Fibroblast of skin of scalp (primary cell): ENCODE measurements at places on chromosomes 2 and 18.

GRCh38 chr2:120846406-120847095, 110.9 kb downstream of the GLI2 start:
- no peak for DNase-seq

- DNase-seq: peak; percentile 91
These were observed 29.3 kb upstream of the HS6ST1 start for GRCh38 chr2:128347701-128348539.

DNA sequence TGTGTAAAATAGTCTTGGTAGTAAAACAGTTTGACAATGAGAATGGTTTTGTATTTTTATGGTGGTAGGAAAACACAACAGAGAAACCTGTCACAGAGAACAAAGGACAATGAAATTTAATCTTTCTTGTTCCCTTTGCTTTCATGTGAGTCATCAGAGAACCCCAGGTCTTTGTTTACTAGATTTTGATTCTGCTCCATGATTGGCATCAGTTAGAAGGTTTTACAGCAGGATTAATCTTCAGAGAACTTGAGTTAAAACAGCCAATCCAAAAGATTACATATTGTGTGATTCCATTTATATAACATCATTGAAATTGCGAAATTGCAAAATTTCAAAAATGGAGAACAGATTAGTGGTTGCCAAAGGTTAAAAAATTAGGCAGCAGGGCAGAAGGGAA, 2.5 kb downstream of the APLF start:
- DNase-seq: no peak

- DNase-seq: no peak
These were observed 93.7 kb upstream of the ZNF516 start for GRCh38 chr18:76588601-76589226.

GRCh38 chr2:233087713-233088112, 27.6 kb downstream of the INPP5D start:
- no peak for DNase-seq

DNA sequence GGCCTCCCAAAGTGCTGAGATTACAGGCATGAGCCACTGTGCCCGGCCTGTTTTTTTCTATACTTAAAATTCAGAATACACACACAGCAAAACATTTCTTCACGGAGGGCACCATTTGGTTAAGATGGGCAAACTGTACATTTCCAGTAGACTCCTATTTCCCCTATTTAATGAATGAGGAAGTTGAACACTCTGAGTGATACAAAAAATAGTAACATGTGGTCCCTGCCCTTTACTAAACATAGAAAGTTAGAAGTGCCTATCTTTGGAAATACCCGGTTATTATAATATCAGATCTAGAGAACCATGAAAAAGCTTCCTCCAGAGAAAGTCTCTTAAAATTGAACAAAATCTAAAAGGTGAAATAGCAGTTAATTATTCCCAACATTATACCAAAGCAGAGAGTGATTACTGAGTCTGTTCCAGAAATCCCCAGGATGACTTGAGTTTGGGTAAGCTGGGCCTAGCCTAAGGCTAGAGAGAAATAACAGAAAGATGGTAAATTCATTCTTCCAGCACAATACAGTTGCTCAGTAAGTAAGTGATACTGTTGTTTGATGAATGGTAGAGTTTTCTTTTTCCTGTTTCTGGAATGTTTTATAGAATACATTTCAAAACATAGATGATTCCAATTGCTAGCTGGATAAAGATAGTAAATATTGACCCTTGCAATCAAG, 23.3 kb upstream of the RMC1 start:
- DNase-seq: no peak

- peak; percentile 72 for DNase-seq
These were observed 404.4 kb upstream of the SYT4 start for GRCh38 chr18:43681661-43682060.

DNA sequence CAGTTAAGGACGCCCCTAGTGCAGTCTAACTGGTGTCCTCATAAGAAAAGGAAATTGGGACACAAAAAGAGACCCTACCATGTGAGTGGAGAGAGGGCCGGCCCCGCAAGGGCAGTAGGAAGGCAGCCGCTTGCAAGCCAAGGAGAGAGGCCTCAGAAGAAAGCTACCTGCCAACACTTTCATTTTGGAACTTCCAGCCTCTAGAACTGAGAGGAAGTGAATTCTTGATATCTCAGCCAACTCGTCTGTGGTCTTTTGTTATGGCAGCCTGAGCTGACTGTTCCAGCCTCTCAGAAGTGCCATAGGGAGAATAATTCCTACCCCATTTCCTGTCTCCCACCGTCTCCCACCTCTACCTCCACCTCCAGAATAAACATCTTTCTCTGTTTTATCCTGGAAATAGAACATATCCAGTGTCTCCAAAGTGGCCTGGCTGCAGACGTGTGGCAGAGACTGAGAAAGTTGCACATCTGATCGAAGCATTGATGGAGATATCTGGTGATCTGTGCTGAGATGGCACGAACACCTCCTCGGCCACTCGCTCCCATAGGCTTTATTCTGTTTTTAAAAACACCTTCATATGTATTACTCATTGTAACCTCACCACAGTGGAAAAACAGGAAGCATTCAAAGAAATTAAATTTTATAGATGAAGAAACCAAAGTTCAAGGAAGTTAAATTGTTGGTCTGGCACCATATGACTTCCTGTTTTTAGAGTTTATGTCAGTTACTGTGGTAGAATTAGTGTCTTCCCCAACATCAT, 39.5 kb upstream of the MARCO start:
- DNase-seq: no peak

- DNase-seq: no peak
These were observed 32.3 kb downstream of the SLC9A4 start for GRCh38 chr2:102505290-102505689.

DNA sequence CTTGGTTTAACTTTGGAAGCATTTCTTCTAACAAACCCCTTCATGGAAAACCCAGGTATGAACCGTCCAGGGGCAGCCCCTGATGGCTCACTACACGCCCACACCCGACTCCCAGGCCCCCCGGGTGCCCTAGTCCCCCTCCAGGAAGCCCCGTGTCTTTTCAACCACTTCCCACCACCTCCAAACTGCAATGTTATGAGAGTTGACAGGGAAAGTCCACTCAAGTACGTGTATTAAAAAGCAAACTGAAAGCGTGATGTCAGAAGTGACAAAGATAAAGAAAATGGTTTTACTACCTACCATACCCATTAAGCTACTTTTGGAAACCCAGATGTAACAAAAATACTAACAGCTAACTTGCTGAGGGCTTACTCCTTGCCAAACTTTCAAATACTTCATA, 51.5 kb downstream of the L3MBTL4 start:
- DNase-seq: no peak

GRCh38 chr2:44148999-44149398, 19.7 kb upstream of the PPM1B start:
- DNase-seq: no peak

DNA sequence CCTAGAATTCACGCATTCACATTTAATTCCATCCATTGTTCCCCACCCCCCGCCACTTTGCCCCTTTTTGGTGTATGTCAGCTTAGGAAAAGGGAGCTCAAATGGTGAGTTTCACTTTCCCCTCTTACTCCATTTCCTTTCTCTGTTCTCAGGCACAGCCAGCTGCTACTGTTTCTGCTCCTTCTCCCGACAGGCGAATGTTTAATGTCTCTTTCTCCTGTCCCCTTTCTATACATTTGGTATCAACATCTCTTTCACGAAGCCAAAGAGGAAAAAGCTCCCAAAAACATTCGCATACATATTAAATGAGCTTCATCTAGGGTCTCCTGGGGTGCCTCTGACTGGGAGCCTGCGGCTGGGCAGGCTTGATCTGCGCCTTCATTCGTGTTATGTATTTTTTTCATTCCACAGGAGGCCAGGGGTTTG, 124.2 kb upstream of the SATB2 start:
- peak; percentile 31 for DNase-seq

DNA sequence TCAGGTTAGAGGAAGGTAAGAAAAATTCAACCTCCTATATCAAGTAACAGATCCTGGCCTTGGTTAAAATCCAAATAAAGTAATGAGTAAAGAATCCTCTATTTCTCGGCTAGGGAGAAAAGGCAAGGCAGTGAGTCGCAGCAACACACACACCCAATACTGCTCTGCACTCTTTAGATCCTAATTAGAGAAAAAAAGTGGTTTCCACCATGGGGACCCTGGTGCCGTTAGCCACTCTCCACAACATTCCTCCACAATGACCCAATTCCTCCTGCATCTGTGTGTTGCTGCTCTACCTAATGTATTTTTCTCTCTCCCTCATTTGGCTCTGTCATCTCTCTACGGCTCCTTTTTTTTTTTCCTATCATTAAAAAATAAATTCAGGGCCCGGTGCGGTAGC, 462.7 kb downstream of the METTL4 start:
- DNase-seq: peak; percentile 72

GRCh38 chr2:30152385-30152784, 5.6 kb downstream of the YPEL5 start:
- no peak for DNase-seq

DNA sequence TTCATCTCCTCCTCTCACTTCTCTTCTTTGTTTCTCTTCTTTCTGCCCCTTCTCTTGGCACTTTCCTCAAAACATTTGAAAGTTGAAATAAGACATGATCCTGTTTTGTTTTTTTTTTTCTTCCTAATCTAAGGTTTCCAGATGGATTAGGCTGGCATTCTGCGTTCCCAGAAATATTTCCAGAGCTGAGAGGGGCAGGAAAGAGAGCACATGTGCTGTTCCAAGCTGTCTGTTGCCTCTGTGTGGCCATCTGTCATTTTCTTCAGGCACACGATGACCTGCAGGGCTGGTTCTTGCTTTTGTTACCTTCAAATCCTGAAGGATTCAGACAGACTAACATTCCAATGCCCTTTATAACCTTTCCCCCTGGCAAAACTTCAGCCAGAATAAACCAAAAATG, 142.9 kb downstream of the RNF144A start:
- no peak for DNase-seq

DNA sequence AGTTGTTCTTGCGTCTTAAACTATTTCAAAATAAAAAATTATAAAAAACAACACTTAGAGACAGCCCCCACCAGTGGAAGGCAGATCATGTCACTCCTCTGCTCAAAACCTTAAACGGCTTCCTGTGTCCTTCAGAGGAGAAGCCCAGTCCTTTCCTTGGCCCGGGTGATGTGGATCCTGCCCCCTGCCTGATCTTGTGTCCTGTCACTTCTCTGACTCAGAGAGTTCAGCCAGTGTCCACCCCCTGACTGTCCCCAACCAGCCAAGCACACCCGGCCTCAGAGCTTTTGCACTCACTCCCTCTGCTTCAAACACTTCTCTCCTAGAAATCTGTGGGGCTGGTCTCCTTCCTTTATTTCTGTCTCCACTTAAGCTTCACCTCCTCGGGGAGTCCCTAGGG, 35.4 kb downstream of the TOGARAM2 start:
- no peak for DNase-seq

DNA sequence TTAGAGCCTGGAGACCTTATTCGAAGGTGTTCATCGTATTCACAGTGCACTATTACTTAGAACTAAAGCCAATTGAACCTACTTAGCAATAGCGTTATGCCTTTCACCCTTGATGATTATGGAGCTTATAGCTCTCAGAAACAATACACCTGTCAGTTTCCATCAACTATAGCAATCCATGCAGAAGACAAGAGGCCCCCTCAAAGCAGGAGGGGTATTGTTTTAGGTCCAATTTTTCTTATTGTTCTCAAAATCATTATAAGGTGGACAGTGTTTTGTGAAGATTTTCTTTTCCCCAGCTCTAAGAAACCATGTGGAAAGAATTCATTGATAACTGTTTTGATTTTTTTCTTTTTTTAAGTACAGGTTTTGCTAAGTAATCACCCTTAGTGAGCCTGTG, 135.5 kb downstream of the MEIS1 start:
- no peak for DNase-seq

DNA sequence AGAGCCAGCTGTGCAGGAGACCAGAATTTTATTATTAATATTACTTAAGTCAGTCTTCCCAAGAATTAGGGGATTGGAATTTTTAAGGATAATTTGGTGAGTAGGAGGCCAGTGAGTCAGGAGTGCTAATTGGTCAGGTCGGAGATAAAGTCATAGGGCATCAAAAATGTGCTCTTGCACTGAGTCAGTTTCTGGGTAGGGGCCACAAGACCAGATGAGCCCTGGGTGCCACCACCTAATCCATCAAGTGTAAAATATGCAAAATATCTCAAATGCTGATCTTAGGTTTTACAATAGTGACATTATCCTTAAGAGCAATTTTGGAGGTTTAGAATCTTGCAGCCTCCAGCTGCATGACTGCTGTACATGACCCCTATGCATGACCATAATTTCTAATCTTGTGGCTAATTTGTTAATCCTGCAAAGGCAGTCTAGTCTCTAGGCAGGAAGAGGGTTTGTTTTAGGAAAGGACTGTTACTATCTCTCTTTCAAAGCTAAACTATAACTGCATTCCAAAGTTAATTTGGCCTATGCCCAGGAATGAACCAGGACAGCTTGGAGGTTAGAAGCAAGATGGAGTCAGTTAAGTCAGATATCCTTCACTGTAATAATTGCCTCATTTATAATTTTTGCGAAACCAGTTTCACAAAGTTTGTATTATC, 215.9 kb downstream of the RNF152 start:
- DNase-seq: peak; percentile 23

DNA sequence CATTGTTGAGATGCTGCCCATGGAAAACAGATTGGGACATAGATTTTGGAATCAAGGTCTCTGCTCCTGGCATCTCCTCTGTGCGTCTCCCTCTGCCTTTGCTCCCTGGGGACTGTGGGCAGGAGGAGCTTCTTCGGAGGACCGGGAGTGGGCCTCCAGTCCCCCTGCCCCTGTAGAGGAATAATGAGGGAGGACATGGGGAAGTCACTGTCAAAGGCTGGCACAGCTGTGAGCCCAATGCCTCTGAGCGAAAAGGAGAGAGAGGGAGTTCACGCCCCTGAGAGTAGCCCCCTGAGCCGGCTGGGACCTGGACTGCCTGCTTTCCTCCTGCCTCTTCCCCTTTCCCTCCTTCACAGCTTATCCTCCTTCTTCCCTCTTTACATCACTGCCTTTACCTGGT, 195.0 kb downstream of the LOXHD1 start:
- DNase-seq: no peak

- no peak for DNase-seq
These were observed 177.5 kb downstream of the LPIN1 start for GRCh38 chr2:11923935-11924334.

GRCh38 chr18:34697891-34698290, 12.2 kb upstream of the DTNA start:
- DNase-seq: no peak

DNA sequence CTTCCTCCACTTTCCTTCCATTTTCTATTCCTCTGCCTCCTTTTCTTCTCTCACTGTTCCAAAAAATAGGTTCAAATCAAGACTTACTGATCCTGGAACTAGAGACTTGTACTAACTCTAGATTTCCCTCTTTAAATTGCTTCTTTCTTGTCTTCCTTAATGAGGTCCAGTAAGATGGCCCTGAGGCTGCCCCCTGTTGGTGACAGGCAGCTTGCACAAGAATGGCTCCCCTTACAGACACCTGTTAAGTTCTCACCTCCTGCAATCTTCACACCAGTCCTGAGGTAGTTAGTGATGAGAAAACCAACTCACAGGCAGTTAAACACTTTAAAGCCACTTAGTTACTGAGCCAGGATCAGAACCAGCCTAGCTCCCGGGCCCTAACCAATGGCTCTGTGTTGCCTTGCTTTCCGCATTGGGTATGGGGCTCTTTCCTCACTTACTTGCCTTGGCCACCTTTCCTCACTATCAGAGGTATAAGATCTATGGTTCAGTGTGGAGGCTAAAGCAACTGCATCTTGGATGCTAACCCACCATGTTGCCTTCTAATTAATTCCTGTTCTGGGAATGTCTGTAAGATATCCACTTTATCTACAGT, 130.6 kb downstream of the AKAIN1 start:
- no peak for DNase-seq

- no peak for DNase-seq
These were observed 9.2 kb upstream of the IL1R2 start for GRCh38 chr2:101982495-101983029.

- DNase-seq: no peak
These were observed 2.8 kb downstream of the WDR54 start for GRCh38 chr2:74424139-74424992.
